Esophagus squamous epithelium (tissue), 5 donors: ENCODE measurements at places on chromosomes 7 and 10.

GRCh38 chr10:43070121-43071085, 6.5 kb upstream of the RET start:
- DNase-seq: no peak

DNA sequence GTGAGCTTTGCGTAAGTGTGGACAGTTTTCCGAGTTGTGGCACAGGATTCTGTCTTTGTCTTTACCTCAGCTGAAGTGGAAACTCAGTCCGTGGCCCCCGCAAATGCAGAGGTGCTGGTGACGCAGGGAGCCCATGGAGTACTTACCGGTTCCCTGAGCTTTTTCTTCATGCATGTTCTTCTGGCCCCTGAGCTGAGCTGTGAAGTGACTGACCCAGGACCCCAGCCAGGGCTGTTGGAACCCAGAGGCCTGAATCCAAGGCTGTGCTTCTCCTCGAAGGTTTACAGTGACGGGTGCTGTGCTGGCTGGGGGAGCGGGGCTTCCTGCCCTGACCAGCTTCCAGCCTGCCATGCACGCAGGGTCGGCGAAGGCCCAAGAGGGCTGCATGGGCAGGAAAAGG, 223.5 kb downstream of the GLRX3 start:
- no peak for DNase-seq

GRCh38 chr10:77809336-77809735, 117.2 kb downstream of the DLG5 start:
- DNase-seq: no peak

DNA sequence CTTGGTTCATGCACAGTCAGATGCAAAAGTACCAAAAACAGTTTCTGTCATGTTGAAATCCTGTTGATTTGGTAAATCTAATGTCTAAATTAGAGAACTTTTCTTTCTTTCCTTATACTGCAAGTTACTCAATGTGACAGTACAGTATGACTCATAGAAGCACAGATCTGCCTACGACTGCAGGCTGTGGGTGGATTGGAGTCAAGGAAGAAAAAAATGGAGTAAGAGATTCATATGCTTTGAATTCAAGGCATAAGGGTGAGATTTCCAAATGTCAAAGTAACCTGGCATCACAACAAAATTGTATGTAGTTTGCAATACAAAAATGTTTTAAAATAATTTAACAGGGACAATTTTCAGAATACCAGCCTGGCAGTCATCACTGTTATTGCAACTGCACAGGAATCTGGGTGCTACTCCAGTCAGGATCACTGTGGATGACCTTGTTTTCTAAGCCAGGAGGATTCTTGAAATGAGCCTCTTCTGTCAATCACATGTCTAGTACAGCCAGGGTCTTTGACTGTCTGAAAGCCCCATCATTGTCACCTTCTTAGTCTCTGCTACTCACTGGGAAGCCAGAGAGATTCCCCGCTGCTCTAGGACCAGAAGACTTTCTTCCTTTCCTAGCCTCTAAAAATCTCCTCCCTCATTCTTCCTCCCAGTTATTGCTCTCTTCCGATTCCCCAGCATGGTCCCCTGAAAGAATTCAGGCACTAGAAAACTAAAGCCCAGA, 83.6 kb downstream of the CD36 start:
- DNase-seq: no peak

DNA sequence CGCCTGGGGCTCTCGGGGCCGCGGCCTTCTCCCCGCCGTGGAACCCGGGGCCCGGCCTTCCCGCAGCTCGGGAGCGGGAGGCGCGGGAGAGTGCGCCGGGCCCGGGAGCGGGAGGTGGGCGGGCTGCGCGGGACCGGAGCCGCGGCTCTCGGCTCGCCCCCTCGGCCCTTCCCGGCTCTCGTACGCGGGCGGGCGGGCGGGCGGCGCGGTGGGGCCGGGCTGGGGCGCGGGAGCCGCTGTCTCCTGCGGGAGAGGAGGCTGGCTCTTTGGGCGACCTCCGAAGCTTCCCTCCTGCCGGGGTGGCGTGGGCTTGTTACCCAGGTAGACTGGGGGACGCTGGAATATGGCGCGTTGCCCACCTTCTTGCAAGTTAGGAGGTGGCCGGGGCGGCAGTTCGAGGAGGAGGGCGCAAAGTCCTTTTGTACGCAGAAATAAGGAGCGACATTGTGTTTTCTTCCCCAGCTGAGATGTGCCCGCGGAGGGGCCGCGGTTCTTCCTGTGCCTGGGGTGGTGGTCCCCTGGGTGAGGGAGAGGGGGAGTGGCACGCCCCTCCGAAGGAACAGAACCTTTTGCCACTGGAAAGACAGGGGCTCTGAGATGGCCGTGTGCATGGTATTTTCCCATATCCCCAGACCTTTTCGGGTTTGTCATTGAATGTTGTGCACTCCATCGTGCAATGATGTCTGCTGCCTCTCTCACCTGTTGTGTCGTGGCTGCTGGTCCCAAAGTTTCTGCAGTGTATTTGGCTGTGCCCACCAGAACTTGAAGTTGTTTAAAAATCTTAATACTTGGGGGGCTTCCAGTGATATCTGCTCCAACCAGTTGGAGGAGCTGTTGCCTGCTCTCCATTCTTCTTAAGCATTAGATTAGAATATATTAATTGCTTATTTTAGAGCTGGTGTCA, 844 bp downstream of the NRF1 start:
- no peak for DNase-seq
